HTR-8/SVneo (cell line): ENCODE measurements at places on chromosomes 12 and 14.

DNA sequence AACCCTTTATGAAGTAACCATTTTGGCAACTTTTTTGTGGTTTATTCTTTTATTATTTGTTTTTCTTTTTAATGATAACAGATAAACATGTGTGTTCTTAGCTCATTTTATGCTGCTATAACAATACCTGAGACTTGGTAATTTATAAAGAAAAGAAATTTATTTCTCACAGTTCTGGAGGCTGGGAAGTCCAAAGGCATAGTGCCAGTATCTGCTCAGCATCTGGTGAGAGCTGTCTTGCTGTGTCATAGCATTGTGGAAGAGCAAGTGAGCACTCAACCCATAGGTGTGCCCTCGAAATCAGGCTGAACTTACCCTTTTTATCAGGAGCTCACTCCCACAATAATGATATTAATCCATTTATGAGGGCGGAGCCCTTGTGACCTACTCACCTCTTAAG lies 8.0 kb upstream of the SCFD1 start:
- DNase-seq, result no peak

DNA sequence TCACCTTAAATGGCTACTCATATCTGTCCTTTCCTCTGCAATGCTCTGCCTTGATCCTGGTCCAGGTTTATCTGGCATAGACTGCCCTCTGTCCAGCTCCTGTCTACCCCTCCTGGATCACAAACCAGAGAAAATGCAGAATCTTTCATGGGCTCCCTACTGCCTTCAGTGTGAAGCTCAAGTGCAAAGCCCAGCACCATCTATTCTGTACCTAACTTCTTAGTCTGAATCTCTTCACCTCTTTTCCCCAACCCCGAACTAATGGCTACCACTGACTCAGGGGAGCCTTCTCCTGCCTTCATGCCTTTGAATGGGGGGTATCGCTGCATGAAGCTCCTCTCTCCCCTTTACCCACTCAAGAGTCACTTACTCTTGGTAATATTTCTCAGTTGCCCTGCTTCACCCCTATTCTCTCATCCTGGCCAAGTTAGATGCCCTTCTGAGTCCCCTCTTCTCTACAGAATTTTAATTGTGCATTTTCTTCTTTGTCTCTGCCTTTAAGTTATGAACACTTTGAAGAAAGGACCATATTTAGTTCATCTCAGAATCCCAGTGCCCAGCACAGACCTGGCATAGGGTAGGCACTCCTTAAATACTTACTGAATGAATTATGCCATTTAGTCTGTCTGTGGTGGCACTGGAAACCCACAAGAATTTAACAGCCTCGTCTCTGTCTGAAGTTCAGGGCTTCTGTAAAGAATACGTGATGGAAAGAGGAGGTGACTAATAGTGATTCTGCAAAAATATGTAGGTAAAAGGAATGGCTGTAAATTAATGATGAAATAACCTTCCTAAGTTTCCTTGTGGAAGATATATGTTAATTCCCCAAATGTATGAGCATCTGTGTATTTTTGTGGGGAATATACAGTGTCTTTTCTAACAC lies 191.3 kb upstream of the AMIGO2 start:
- peak; percentile 70 for DNase-seq

GRCh38 chr12:106074361-106074705 lies 64.4 kb downstream of the NUAK1 start:
- DNase-seq, result no peak

DNA sequence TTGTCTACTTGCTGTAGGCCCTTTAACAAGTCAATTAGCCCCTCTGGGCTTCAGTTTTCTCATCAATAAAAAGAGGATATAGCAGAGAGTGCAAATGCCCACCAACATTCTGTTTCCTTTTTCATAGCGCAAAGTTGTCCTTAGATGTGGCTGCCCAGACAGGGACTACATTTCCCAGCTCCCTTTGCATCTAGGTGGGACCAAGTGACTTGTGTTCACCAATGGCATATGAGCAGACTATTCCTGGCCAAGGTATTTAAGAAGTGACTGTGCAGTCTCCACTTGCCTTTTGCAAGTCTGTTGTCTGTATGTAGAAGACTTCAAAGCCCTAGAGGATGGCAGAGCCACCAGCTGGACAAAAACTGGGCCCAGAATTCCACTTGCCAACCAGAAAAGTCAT lies 59.7 kb downstream of the DAO start:
- peak; percentile 19 for DNase-seq

DNA sequence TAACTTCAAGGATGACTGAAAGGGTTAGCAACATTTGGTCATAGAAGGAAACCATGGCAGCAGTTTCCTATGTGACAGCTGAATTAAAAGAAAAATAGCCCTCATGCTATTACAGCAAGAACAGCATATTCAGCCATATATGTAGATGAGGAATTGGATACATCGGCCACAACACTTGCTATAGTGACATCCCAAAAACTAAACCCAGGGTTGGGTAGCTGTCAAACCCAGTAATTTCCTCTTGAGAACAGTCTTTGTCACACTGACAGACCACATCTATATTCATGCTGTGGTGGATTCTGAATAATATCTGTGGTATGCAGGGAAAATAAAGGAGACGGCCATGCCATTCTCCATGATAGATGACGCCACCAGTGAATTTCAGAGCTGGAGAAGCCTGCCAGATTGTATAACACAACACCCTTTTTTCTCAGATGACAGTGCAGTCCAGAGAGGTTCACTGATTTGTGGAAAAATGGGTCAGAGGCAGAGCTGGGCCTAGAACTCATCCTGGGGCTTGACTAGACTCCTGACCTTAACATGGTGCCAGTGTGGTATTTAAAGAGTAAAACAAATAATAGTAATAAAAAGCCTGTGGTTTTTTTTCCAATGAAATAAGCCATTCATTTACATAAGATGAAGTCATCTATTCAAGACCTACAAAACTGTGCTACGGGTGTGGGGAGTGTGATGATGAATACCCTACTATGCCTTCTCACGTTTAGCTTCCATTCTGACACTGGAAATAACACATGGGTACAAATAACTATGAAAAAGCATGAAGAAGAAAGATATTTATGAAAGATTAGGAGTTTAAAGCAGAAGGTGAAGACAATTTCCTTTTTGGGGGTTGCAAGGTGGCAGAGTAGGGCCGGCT lies 32.3 kb downstream of the EFCAB11 start:
- peak; percentile 47 for DNase-seq

GRCh38 chr12:110704750-110705149 lies 15.8 kb upstream of the HVCN1 start:
- no peak for DNase-seq

GRCh38 chr14:104801520-104802393 lies 856 bp downstream of the ZBTB42 start:
- no peak for DNase-seq

DNA sequence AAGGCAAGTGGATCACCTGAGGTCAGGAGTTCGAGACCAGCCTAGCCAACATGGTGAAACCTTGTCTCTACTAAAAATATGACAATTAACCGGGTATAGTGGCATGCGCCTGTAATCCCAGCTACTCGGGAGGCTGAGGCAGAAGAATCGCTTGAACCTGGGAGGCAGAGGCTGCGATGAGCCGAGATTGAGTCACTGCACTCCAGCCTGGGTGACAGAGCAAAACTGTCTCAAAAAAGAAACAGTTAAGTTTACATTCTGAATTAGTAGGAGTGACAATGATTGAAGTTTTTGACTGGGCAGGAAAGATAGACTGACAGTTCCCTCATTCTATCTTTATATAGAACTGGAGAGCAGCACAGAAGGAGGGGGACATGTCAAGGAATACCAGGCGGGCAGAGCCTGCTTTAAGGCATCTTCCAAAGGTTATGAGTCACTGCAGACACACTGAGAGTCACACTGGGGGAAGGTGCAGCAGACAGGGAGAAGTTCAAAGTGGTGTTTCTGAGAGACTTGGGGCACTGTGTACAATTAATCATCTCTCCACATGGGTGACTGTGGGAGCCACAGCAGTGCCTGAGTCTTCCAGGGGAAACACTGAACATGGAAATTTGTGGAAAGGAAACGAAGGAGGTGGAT lies 42.8 kb upstream of the RNASE3 start:
- DNase-seq, result no peak

DNA sequence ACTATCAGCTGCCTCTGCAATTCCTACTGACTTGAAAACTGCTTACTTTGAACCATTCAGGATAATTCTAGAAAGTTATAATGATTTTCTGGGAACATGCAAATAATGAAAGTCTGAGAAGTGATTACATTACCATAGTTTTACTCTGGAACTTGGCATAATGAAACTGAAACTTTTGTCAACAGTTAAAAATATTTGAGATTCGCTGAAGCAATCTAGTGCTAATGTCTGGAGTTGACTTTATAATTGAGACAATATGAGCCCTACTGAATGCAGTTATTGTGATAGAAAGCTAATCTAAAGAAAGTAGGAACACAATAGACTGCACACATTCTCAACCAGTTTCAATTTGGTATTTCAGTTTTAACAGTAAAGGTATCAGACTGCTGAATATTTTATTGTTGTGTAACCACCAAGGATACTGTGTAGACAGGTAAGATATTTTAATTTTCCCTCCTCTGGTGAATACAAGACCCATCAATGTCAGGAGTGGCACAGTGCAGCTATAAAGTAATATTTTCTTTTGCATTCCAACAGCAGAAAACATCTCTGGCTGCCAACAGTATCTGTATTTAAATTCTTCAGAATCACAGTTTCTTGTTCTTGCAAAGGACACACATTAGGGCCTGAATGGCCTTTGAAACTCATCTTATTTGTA lies 483.5 kb downstream of the ATP23 start:
- no peak for DNase-seq

- DNase-seq, result peak; percentile 93
Measured at GRCh38 chr14:69242311-69243224, 17.4 kb upstream of the GALNT16 start.

GRCh38 chr12:113263431-113263963 lies 42.2 kb downstream of the TPCN1 start:
- no peak for DNase-seq

GRCh38 chr12:66978802-66979201 lies 290.4 kb upstream of the CAND1 start:
- DNase-seq, result no peak

- no peak for DNase-seq
Measured at GRCh38 chr14:71498212-71498611, 434.0 kb upstream of the RGS6 start.

DNA sequence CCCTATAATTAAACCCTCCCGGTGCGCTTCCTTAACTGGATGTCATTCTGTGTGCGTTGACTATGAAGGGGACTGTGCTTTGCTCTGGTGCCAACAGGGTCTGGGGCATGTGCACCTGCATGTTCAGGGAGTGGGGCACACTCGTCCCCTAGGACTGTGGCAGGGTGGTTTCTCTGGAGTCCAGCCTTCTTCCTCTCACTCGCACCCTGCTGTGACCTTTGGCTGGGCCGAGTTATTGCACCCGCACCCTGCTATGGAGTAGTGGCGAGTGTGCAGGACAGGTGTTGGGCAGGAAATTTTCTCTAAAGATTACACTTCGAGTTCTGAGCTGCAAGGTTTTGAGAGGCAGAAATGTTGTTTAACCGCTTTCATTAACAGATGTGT lies 138.9 kb downstream of the PLXNC1 start:
- DNase-seq, result no peak

DNA sequence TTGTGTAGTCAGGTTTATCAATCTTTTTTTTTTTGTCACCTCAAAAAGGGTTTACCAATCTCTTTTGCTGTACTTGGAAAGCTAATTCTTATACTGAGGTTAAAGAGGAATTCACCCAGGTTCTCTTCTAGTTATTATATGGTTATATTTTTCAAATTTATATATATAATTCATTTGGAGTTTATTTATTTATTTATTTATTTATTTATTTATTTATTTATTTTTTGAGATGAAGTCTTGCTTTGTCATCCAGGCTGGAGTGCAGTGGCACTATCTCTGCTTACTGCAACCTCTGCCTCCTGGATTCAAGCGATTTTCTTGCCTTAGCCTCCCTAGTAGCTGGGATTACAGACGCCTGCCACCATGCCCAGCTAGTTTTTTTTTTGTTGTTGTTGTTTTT lies 73.8 kb downstream of the GPR135 start:
- DNase-seq, result no peak

DNA sequence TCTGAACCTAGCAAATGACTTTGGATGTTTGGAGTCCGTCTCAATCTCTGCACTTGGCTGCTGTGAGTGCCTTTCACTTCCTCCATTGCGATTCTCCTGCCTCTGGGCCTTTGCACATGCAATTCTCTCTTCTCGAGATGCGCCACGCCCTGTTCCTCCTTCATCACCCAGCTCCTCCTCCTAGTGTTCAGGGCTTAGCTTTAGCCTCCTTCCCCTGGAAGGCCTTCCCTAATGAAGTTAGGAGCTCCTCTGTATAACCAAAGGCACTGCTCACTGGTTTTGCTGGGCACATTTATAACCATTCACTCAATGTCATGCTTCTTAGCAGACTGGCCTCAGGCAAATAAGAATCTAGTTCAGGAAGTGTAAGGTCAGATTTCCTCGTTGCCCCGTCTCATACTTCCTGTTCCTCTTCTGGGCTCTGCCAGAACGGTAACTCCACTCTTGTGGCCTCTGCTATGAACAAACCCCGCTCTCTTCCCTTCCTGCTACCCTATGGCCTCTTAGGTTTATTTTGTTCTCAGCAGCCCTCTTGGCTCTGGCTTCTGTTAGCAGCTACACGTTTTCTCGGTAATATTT lies 171.4 kb downstream of the CRADD start:
- no peak for DNase-seq

DNA sequence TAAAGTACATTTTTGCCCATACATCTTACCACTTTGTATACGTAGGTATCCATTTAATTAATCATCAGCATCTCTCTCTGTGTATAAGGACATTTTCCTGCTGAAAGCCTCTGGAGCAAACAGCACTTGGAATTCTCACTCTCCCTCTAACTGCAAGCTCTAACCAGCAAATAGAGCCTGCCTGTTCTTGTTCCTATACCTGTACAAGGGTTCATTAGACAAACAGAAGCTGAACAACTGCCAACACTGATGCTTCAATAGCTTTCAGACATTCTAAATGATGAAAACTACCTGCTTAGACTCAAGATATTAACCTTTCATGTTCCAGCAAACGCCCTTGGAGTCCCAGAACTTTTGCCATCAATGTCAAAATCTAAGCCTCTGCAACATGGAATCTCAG lies 98.0 kb downstream of the KCNH5 start:
- no peak for DNase-seq

DNA sequence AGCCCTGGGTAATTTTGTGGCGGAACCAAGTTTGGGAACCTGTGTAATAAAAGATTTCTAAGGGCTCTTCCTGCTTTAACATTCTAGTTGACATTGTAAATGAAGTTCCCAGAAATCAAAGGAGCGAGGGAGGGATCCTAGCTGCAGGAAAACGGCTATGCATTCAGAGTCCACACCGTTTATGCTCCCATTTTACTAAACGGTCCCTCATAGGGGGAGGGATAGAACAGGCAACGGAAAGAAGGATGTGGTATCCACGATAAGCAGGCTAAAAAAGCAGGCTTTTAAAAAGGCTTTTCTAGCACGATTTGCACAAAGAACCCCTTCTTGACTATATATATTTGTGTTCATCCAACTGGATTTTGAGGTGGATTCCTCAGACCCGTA lies 559 bp downstream of the SYNJ2BP start:
- peak; percentile 51 for DNase-seq

DNA sequence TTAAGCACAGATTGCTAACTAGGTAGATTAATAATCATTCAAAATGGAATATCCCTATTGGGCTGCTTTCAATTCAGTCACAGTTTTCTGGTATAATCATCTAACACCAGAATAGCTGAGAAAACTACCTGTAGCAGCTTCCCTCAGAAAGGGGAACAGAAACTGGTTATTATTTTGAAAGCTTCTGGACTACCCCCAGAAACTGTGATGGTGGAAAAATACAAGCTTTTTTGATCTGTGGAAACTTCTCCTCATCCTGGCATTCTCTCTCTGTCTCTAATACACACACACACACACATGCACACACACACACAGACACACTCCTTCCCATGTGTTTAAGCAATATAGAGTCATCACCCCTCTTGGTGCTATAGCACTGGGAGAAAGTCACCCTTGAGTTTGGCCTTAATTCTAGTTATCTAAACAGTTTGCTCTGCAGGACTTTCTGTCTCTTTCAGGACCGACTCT lies 251.5 kb upstream of the LMO3 start:
- DNase-seq, result no peak
